ENCODE measurements at places on chromosomes 6 and 20. TPM values are rescaled to one million over a fixed set of nuclear protein-coding genes. Genes with fewer than 3 reads are reported as not detected.

Gene ATP6V1G2
- total RNA-seq: not detected

Gene SCAND1
- total RNA-seq: 86.3 TPM

Gene PPP1R16B
- total RNA-seq: 0.02 TPM

Gene ELOVL2
- total RNA-seq: 65.4 TPM

Gene C6orf58
- total RNA-seq: not detected

Gene BPIFA1
- not detected for total RNA-seq

Gene CLPSL2
- total RNA-seq: not detected

Gene BACH2
- not detected for total RNA-seq

Gene THEMIS
- not detected for total RNA-seq

Data from HepG2 (cell line).